ENCODE measurements at places on chromosomes 1 and 21.

GRCh38 chr1:228717081-228717480, 18.2 kb upstream of the RHOU start:
- no peak for DNase-seq

GRCh38 chr1:85359874-85360721, 83.7 kb upstream of the BCL10 start:
- DNase-seq, result no peak

DNA sequence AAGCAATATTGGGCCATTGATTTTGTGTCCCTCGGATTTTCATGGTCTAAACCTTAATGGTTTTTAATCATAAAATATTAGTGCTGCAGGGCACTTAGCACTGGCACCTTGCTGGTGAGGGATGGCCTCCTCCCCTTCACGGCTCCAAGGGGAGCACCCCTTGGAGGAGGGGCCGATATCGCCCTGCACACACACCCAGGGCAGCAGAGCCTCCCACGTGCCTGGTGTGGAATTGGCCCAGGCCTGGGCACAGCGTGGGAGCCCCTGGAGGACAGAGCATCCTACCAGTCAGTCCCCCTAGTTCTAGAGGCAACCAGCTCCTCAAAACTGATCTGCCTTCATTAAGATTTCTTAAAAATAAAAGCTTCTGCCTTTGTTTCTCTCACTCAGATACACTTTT, 90.7 kb upstream of the CSF3R start:
- DNase-seq, result no peak

GRCh38 chr1:108826081-108826635, 30.7 kb downstream of the AKNAD1 start:
- no peak for DNase-seq

DNA sequence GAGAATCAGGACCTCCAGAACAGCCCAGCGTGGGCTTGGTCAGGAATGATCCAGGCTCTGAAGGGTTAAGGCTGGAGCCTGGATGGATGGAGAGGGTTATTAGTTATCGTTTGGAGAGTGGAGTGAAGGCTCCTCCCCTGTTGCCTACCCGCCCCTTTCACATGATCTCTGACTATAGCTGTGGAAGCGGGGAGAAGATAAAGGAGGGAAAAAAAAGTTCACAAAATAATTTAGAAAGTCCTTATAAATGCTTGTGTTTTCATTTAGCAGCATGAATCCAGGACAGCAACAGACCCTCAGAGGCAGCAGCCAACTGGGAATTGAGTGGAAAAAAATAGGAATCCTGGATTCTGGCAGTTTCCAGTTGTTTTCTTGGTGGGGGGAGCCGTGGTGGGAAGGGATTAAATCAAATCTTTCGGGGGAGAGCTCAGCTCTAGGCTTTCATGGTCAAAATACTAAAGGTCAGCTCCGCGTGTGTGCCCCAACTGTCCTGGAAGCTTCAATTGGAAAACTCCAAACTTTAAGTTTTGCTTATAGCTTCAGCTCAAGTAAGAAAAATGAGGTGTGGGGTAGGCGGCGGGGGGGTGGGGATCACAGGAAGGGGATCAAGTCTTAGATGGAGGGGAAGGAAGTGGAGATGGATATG, 595 bp upstream of the DDR2 start:
- no peak for DNase-seq

DNA sequence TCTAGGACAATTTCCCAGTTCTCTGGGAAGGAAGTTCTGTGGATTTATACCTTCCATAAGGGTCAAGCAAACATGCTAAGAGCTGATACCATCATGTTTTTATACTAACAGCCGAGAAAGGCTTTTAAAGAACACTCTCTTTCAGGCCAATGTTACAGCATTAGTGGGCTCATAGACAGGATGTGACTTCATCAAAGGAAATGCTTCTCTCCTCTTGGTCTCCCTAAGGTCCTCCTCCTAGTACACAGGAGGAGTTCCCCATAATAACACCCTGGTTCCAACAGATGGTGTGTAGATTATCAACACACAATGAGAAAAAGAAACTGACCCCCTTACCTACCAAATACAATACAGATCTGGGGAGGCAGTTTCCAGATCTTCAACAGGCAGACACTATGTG, 26.7 kb upstream of the GLIS1 start:
- no peak for DNase-seq
